ENCODE measurements at places on chromosomes 12 and 14.

DNA sequence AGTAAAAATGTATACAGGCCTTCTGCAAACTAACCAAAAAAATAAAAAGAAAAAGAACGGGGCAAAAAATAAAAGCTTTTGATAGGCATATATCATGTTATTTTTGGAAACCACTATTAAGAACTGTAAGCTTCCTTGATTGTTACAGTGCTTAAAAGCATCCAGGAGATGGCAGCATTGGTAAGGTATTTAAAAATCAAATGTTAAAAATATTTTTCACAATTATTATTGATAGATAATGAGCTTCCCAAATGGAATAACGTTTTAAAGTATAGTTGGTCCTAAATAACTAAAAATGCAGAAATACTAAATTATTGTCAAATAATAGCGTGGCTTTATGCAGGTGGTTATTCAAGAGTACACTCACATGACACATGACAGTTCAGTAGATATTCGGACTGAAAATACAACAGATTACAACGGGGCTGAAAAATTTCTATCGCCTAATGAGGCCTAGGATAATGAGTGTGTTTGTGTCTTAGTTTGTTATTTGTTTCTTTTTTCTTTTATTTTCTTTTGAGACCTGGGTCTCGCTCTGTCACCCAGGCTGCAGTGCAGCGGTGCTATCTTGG lies 127.2 kb upstream of the ATF7IP start:
- DNase-seq: no peak

GRCh38 chr12:7150841-7151240 lies 20.7 kb downstream of the CLSTN3 start:
- no peak for DNase-seq

GRCh38 chr14:100901391-100902183 lies 1.9 kb downstream of the RTL1 start:
- DNase-seq: no peak

DNA sequence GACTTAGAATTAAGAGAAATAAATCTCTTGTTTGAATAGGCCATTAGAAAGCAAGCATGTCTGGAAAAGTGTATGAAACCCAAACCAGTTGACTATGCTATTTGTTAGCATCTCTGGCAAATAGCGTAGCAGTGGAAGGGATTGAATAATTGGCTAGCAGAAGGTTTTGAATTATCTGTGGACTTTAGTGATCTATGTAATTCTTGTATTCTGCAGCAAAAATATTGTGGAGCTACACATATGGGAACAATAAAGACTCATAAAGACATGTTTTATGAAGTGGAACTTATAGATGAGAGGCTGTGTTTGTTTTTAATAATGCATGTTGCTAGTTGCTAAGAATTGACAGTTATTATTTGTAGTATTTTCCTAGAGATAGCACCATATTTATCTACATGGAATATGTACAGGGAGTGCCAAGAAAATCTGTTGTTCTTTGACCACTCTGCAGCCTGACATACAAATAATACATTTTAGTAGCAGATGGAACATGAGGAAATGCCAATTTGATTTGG lies 4.7 kb downstream of the SRGAP1 start:
- no peak for DNase-seq

DNA sequence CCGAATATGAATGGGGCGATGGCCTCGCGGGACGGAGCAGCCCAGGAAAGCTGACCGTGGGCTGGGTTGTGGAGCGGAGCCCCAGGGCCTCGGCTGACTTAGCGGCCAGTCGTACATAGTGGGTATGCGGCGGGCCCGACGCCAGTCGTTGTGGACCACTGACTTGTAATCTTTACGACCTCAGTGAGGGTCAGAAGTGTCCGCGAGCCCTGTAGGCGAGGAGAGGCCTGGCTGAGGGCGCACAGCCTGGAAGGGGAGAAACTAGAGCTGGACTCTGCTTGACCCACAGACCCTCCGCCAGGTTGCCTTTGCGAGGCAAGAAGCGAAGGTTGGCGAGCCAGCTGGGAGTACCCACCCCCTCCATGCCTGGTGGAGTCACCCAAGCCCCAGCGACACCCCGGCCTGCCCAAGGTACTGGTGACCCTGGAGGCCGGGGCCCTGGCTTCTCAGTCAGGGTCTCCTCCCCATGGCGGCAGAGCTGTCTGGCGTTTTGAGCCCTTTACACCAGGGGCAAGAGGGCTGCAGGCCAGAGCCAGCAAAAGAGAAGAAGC lies 15.6 kb upstream of the DYNC1H1 start:
- DNase-seq: no peak

DNA sequence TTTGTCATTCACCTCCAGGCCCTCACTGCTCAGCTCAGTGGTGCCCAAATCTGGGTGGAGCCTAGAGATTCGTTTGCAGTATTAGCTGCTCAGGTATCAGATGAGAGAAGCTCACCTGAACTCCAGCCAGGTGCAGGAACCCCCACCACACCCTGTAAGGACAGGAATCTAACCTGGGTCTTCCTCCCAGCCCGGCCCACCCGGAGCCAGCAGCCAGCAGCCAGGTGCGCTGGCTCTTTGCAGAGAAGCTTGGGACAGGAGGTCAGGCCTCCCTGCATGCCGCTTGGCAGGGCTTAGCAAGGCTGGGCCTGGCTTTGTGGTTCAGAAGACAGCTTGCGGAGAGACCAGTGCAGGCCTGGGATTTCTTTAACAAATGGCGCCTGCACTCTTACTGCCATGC lies 125.6 kb upstream of the MYL2 start:
- no peak for DNase-seq

DNA sequence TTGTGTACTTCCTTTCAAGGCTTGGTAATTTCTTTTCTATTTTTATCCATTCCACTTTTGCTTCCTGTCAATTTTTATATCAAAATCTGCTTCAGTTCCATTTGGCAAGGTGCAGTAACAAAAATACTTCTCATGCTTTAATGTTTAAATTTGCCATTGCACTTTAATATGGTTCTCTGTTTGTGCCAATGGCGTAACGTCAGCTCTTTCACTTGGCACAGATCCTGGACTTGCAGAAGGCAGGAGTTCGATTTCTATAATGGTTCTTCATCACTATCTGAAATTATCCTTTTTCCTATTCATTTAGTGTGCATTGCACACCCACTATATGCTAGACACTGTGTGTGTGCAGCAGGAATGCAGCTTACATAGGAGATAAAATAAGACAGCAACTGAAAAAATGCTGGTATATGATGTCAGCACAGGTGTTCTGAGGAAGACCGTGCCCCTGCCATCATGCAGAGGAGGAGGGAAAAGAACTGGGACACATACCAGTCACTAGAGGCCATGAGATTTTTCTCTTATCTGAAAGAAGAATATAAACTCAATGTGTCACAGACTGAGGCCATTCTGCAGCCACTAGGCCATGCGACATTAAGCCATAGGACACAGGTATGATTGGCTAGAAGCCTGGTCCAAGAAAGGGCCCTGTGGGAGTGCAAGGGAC lies 298.2 kb downstream of the RPAP3 start:
- DNase-seq: no peak

GRCh38 chr12:30626847-30627246 lies 68.8 kb downstream of the IPO8 start:
- no peak for DNase-seq

- DNase-seq: no peak
Observed at GRCh38 chr12:45697371-45697770, 32.1 kb upstream of the ARID2 start.

DNA sequence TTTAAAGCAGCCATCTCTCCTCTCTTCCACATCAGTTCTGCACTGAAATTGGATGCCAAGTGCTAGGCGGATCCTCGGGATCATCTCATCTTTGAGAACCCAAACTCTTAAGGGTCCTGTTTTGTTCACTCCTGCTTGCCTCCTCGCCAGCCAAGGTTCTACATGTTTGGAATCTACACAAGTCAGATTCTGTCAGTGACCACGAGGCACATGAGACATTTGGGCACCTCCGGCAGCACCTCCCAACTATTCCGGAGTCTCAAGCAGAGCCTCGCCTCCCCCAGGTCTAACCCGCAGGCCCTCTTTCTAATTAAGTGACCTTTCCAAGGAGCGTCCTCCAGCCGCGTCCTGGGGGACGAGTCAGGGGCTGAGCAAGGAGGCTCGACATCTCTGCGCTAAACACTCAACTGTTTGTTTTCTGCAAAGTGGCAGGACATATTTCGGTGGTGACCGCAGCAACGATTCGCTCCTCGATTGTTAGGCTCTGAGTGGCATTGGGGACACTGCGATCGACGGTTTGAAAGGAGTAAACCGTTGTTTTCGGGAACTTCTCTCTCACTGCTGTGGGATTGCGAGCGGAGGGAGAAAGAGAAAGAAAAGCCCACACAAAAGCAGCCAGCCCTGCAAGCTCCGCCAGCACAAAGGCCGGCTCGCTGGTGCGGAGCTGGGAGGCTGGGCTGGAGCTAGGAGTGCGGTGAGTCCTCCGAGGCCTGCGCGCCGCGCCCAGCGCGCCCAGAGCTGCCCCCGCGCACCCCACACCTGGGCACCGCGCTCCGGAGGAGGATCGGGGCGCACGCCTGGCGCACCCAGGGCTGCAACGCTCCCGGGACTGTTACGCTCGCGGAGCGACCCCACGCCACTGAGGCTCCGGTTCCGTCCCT lies 640 bp downstream of the ARMH4 start:
- DNase-seq: no peak

GRCh38 chr12:57180321-57180989 lies 33.0 kb upstream of the LRP1-AS start:
- DNase-seq: no peak

DNA sequence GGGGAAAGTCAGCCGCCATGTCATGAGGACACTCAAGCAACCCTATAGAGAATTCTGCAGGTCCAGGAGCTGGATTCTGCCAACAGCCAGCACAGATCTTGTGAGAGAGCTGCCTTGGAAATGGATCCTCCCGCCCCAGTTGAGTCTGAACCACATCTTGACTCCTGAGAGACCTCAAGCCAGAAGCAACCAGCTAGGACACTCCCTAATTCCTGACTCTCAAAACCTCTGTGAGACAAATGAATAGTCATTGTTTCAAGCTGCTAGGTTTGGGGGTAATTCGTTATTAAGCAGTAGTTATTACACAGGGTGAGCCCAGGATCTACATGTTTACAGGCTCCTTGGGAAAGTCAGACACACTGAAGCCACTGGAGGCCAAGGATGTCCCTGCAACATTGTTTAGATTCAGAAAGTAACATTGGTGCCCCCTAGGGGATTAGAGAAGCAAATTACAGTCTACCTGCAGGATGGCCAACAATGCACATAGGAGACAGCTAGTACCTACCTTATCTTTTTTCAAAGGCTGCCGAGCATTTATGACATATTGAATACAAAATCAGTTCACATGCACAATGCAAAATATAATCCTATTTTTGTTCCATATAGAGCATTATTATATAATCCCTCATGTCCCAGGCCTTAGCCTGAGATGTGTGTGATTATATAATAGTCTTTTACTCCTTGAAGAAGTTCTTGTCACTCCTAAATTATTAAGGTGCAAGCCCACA lies 57.9 kb upstream of the FICD start:
- no peak for DNase-seq

DNA sequence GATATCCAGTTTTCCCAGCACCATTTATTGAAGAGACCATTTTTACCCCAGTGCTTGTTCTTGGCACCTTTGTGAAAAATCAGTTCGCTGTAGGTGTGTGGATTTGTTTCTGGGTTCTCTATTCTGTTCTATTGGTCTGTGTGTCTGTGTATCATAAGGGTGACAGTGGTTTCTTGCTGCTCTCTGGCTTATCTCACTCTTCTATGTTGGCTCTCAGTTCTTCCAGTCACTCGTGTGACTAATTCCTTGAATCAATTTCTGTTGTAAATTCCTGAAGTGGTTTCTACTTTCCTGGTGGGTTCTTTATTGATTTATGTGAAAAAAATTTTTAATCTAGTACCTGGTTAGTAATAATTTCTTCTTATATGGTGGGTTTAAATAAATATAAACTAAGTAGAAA lies 58.3 kb downstream of the OTOGL start:
- DNase-seq: no peak

GRCh38 chr12:49872781-49873181 lies 29.9 kb upstream of the BCDIN3D start:
- DNase-seq: no peak

DNA sequence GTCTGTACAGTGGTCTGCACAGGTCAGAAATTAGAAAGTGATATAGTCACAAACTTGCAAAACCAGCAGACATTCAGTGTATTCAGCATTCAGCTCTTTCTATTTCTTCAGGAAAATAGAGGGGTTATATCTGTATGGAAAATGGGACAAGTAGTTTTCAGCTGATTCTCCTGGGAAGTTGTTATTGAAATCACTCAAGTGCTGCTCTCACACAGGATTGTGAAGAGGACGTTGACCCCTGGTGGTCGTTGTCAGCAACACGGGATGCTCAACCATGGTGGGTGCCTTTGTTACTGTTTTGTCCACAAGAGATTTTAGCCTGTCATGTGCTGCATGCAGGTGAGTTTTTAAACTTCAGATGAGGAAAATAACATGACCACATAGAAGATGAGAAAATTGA lies 981.8 kb downstream of the TMEM121 start:
- no peak for DNase-seq

DNA sequence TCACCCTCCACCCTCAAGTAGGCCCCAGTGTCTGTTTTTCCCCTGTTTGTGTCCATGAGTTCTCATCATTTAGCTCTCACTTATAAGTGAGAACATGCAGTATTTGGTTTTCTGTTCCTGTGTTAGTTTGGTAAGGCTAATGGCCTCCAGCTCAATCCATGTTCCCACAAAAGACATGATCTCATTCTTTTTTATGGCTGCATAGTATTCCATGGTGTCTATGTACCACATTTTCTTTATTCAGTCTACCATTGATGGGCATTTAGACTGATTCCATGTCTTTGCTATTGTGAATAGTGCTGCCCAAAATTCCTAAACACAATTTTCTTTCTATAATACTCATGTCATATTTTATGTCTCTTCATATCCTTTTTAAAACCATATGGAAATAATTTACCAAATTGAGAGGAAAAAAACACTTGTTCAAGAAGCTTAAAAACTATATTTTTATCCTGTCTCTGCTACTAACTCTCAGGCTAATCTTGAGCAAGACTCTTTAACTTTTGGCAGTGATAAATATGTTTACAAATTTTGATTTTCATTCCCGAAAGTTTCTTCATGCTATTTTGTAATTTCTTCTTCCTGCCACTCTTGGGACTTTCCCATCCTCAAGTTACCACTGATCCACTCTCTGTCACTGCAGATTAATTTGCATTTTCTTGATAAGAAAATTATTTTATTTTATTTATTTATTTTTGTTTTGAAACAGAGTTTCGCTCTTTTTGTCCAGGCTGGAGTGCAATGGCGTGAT lies 28.0 kb upstream of the OSBPL8 start:
- no peak for DNase-seq

Measured in T-helper 22 cell (primary cell).